ENCODE measurements at places on chromosomes 3 and 15.

GRCh38 chr3:46566040-46566641, at the start of gene LRRC2:
TSS of gene LRRC2 (minus strand) at chr3:46566302. CDS start at chr3:46551591, 14,711 bp downstream.
- DNase-seq = no peak

GRCh38 chr15:78061963-78062427, 15.5 kb downstream of the TBC1D2B start:
- no peak for DNase-seq

DNA sequence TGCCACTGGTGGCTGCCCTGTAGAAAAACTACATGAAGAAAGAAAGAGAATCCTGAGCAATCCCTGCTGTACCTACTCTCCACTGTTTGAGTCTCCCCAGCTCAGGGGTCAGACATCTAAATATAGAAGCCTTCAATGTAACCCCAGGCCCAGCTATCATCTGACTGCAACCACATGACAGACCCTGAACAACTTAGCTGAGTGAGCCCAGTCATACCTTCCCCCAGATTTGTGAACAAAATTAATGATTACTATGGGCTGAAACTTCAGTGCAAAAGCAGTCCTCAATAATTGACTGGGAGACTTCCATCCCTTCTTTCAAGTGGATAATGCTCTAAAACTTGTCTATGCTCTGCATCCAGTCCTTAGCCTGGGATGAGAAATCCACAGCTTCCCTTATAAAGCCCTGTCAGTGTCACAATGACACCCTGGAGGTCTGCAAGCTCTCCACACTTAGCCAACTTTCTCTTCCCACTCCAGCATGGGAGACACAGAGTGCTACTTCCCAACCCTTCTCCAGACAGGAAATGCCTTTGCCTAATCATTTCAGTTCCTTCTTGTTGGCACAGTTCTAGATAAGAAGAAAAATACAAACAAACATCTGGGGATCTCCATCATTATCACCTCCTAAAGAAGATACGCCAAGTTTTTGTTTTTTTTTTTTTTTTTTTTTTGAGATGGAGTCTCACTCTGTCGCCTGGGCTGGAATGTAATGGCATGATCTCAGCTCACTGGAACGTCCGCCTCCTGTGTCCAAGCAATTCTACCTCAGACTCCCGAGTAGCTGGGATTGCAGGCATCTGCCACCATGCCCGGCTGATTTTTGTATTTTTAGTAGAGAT, 198.5 kb upstream of the GADL1 start:
- no peak for DNase-seq

GRCh38 chr15:38247336-38247735, 5.3 kb upstream of the SPRED1 start:
- no peak for DNase-seq

GRCh38 chr3:178623666-178624255, 87.5 kb downstream of the KCNMB2 start:
- no peak for DNase-seq

DNA sequence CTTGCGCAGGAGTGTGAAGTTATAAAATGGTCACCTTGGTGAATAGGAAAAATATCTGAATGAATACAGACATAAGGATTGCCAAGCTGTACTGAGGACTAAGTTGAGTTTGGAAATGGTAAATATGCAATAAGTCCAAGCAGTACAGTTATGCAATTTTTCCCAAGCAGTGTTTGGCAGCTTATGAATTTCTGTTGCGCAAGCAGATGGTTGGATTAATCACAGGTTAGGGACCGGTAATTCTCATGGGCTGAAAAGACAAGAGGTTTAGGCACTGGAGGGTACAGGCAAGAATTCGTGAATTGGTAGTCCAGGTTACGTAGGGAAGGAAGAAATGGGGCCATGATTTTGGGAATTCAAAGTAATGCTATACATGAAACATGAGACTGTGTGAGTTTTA, 210.3 kb downstream of the RAP2B start:
- no peak for DNase-seq

- DNase-seq = no peak
Observed at GRCh38 chr15:99613887-99614647, 48.3 kb downstream of the MEF2A start.

GRCh38 chr3:62007036-62007435, 366.3 kb downstream of the FEZF2 start:
- no peak for DNase-seq

GRCh38 chr15:52338058-52338457, 42.5 kb upstream of the MYO5C start:
- no peak for DNase-seq

GRCh38 chr3:37902674-37903073, 41.0 kb downstream of the CTDSPL start:
- DNase-seq = no peak

DNA sequence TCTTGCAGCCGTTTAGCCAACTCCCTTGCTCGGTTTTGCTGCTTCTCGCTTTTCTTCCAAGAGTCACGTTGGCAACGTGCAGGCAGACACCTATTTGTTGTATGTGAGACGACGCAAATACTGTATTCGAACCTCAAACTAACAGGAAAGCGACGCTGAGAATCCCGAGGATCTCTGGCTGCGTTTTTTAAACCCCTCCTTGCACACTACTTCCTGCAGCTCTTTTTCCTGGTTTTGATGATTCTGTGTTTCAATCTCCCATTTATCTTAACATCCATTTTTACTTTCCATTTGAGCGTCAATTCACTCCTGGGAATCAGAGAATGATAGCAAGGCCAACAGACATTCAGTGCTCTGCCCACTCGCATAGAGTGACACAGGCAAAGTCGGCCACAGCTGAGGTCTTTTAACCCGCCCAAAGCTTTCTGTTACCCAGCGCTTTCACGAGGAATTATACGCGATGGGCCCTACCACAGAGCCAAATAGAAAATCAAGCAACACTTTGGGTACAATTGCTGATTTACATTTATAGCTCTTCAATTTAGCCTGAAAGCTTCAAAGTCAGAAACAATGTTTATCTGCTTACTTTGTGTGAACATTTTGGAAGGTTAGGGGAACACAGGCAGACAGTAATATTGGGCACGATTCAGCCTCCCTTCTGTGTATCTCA, 1.6 kb upstream of the ANXA2 start:
- DNase-seq = no peak

DNA sequence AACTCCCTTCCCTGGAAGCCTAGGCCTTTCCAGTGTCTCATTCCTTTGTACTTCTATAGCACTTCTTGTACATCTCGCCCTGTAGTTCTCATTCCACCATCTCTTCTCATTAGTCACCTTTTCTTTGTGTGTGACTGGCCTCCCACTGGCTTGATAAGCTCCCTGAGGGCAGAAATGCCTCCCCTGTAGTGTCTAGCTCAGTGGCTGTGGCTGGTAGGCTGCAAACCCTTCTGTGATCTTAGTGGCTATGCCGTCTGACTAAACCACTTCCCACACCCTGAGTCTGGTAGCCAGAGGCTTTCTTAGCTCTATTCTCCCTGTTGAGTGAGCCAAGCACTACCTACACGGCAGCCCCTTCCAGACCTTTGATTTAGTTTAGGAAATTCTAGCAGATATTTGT, 24.4 kb upstream of the TNFAIP8L3 start:
- DNase-seq = no peak

DNA sequence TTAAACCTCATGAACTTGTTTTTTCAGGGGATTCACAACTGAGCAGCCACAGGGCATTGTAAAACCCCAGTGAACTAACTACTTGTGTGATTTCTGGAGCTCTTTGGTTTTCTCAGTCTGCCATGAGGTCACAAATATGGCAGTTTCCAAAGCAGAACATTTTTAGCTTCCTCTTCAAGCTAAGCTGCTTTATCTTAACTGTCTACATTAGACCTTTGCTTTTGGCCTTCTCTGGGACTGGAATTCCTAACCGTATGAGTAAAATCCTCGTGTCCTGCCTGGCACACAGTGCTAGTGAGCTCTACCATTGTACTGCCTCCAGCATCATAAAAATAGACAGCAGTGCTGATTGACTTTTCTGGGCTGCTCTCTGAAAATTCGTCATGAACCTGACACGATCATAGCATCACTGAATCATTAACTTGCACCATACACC, 22.1 kb downstream of the CDIN1 start:
- no peak for DNase-seq

DNA sequence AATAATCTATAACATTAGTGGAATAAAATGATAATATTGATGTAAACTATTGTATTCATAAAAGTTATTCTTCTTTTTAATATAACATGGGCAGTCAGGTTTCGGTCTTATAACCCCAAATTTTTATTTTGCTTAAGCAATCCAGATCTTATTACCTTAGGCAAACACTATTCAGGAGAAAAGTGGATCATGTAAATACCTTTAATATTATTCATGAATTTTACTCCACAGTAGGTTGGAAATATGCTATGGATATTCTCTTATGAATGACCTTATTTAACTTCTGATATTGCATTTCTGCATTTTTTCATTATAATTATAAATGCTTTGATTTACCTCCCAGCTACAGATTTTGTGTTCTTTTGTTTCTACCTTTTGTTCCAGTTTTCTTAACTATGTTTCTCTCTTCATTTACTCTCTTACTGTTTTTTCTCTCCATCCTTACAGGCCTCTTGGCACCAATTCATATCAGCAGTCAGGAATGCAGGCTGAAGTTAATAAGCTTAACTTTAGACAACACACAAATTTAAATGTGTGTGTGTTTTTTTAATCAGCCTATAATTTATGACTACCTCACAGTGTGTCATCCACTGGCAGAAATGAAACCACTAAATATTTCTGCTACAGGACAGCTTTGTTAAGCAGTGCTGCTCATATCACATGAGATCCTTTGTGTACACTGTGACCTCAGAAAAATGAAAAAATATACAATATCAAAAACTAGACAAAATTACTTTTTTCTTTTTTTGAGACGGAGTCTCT, 111.0 kb downstream of the NSUN3 start:
- no peak for DNase-seq

DNA sequence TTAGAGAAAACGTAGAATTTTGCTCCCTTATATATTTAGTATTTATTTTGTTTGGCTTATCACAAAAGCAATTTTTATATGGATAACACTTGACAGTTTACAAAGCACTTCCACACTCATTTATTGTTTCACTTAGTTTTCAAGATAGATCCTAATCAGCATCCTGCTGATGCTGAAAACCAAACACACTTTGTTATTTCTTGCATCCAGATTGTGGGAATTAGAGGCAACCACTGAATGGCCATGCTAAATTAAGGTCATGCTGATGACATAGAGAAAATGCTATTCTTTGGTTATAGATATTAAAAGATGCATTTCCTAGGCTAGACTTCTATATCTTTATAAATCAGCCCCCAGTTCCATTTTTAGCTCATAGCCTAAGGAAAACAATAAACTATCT, 474.1 kb upstream of the KCNMB2 start:
- DNase-seq = no peak

DNA sequence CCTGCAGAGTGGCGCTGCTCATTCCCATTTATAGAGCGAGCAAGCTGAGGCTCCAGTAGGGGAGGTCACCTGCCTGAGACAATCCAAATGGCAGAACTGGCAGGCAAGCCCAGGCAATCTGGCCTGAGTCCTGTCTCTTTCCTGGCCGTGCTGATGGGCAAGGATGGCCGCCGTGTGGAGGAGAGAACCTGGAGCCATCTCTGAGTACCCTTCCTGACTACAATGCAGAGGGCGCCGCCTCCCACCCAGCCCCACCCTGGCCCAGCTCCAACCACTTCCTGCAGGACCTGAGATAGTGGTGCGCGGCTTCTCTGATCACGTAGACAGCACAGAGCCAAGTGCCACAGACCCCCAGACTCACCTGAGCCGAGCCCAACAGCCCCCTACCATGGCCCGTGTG, 7.0 kb downstream of the TLR9 start:
- no peak for DNase-seq

DNA sequence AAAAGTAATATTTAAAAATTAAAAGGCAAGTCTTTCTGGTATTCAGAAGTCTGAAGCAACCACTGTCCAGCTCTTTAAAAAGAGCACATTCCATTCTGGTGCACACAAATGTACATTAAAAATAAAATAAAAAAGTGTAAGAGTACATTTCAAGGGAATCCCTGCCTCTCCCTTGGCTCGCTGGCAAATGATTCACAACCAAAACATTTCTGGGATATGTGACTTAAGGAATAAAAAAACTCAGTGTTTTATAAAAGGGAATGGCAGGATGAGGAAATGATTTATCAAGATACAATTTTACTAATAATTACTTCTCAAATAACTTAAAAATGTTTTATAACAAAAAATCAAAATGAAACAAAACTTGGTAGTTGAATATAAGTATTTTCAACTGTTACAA, 23.8 kb upstream of the ANXA2 start:
- no peak for DNase-seq

GRCh38 chr3:59865351-59865750, 815.5 kb upstream of the CFAP20DC start:
- DNase-seq = no peak

GRCh38 chr3:71360764-71361163, 222.8 kb downstream of the FOXP1 start:
- no peak for DNase-seq

All from stimulated activated CD4-positive, alpha-beta T cell treated with anti-CD3 and anti-CD28 coated beads, Interleukin-1b, Interleukin-23, amount 100 ng/mL, for 1 hour (primary cell).